ENCODE measurements at places on chromosomes 16 and 17. TPM values are rescaled to one million over a fixed set of nuclear protein-coding genes. Genes with fewer than 3 reads are reported as not detected.

The CES4A gene
- total RNA-seq: 2.2 TPM

The CDR2L gene
- 14.0 TPM for total RNA-seq

The ATF7IP2 gene
- 1.4 TPM for total RNA-seq

The PTGES3L gene
- not detected for total RNA-seq

The MYCBPAP gene
- total RNA-seq: 0.25 TPM

The JPT2 gene
- total RNA-seq: 30.3 TPM
